ENCODE measurements at places on chromosomes 16 and 17.

DNA sequence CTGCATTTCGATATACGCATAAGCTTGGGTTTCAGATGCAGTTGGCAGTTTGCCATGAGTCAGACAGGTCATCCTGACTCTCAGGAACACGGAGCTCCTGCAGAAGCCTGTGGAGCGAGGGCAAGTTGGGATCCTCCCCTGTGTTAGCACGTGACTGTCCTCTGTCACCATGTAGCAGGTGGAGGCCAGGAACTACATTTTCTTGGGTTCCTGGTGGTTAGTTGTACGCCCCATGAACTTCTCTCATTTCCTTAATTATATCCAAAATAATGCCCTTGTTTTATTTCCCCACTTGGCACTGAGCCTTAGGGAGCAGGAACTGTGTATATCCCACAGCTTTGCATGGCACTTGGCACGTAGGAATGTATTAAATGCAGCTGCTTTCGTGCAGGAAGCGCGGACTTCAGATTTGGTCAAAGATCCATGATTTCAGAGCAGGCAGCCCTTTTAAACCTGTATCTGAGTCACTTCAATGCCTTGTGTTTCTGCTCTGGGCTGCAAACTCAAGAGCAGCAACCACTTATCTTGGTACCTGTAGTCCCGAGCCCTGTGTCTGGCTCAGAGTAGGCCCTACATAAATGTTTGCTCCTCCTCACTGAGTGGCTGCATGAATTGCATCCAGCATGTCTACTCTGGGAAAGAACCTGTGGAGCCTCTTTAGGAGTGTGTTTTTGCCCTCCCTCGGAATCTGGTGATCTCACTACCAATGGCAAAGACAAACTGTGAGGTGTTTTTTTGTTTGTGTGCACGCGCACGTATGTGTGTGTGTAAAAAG is 428.4 kb downstream of the MAF start:
- no peak for DNase-seq

DNA sequence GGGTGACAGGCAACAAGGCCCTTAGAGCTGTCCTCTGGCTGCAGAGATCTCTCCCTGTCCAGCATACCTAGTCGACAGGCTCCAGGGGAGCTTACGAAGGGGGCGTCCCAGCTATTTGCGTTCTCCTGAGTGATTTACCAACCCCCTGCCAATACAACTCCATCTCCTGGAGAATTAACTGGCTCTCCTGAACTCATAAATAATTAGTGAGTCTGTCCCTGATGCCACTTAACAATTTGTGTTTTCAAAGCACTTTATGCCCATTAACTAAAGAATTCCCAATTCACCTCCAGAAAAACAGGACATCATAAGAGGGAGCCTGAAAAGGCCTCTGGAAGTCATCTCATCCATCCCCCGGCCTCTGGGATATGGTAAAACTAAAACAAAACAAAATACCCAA is 26.7 kb downstream of the SDK2 start:
- DNase-seq = no peak

- no peak for DNase-seq
These were observed 596.0 kb upstream of the CDH11 start for GRCh38 chr16:65717846-65718245.

DNA sequence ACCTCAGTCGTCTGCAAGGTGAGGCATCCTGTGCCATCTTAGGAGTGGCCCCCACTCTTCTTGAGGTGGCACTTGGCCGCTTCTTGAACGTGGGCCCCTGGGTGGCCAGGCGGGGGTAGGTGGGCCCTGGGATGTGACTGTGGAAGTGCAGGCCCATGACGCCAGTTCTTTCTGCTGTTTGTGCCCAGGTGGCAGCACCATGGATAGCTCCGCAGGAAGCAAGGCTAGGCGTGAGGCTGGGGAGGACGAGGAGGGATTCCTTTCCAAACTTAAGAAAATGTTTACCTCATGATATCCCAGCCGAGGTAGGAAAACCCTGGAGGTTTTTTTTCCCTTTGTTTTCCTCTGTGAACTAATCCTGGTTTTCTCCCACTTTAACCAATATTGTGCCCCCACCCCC is 19.8 kb downstream of the NMRAL1 start:
- no peak for DNase-seq

DNA sequence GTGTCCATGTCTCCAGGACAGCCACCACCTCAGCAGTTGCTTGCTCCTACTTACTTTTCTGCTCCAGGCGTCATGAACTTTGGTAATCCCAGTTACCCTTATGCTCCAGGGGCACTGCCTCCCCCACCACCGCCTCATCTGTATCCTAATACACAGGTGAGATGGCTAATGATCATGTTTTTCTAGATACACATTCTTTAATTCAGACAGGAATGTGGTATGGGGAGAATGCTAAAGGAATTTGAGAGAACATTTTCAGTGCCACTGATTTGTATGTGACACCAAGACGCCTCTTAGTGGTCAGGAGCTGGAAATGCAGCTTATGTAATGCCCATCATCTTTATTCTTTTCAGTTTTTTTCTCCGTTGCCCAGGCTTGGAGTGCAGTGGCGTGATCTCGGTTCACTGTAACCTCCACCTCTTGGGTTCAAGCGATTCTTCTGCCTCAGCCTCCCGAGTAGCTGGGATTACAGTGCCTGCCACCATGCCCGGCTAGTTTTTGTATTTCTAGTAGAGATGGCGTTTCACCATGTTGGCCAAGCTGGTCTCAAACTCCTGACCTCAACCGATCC is 8.9 kb upstream of the RAPGEFL1 start:
- DNase-seq = peak; percentile 64

- DNase-seq = no peak
These were observed 8.6 kb upstream of the CBX4 start for GRCh38 chr17:79847698-79848369.

DNA sequence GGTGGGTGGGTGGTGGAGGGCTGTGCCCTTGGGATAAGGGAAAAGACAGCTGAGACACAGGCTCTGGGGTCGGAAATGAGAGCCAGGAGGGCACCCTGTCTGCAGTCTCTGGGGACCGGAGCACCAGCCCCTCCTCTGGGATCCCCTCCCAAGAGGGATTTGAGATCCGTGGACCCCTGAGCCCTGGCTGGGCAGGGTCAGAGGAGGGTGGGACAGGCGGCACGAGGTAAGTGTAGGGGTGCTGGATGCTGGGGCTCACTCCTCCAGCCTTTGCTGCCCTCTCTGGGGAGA is 425 bp downstream of the SGSH start:
- DNase-seq = no peak

DNA sequence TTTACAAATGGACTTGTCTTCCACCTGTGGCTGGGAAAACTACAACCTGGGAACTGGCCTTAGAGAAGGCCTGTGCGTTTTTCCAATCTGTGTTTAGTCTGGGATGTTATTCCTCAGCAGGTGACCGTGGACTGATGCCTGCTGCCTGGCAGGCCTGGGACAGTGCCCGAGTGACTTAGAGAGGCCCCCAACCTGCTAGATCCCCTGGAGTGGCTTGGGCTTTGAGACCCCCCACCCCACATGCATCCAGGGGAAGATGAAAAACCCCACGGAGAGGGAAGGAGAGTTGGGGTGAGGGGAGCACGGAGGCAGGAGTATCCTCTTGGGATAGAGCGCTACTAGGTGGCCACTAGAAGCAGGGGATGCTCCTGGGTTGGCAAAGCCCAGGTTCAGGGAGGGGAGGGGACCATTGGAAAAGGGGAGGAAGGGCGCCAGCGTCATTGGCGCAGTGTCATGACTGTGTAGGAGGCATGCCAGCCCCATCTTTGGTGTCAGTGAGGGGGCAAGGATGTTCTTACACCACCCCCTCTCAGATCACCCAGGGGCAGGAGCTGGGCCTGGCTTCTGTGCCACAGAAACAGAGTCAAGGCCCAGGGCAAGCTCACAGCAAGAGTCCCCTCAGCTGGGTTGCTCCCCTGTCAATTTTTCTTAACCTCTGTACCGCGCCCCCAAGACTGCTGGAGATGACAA is 54.1 kb downstream of the MEAK7 start:
- DNase-seq = no peak

- peak; percentile 94 for DNase-seq
These were observed 21.7 kb downstream of the ACSF3 start for GRCh38 chr16:89115216-89115861.

DNA sequence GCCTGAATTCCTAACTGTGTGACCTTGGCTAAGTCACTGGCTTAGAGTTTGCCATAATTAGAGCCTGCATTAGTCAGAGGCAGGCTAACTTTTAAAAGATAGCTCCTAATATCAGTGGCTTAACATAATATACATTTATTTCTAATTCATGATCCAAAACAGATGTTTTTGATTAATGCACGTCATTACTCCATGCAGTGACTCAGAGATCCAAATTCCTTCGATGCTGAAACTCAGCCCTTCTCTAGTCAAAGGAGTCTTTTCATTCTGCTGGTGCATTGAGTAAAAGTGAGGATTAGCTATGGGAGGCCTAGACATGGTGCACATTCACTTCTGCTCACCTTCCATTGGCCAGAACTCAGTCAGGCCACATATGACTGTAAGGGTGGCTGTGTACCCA is 49.8 kb downstream of the IRX3 start:
- DNase-seq = no peak

GRCh38 chr16:5870886-5871691 is 773.5 kb upstream of the EEF2KMT start:
- DNase-seq = no peak

GRCh38 chr16:2278272-2278608 is 10.3 kb upstream of the RNPS1 start:
- DNase-seq = no peak

DNA sequence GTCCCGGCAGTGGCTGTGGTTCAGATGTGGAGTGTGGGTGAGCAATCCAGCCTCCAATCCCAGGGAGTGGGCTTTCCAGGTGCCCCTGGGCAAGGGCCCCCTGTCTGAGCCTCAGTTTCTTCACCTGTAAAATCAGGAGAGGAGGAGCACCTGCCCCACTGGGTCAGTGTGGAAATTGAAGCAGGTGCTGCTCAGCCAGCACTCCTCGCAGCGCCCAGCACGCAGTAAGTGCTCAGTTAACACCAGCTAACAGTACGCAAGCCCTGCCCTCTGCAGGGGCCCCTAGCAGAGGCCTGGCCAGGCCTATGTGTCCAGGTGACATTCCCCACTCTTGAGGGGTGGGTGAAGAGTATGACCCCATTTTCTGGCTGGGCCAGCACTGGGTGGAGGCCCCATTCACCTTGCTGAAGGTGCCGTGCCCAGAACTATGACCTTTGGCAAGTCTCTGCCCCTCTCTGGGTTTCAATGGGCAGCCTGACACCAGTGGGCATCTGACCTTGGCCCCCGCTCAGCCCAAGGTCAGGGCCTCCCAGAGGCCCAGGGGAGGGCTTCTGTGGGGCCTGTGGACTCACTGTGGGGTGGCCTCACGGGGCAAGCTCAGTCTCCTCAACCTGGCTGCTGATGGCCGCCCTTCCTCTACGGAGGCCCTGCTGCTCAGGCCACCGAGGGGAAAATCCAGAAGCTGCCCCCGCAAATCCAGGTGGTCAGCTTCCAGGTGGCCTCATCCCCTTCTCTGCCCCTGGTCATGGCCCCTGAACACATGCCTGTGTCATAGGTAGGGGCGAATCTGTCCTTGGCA is 2.5 kb downstream of the MTSS2 start:
- no peak for DNase-seq

DNA sequence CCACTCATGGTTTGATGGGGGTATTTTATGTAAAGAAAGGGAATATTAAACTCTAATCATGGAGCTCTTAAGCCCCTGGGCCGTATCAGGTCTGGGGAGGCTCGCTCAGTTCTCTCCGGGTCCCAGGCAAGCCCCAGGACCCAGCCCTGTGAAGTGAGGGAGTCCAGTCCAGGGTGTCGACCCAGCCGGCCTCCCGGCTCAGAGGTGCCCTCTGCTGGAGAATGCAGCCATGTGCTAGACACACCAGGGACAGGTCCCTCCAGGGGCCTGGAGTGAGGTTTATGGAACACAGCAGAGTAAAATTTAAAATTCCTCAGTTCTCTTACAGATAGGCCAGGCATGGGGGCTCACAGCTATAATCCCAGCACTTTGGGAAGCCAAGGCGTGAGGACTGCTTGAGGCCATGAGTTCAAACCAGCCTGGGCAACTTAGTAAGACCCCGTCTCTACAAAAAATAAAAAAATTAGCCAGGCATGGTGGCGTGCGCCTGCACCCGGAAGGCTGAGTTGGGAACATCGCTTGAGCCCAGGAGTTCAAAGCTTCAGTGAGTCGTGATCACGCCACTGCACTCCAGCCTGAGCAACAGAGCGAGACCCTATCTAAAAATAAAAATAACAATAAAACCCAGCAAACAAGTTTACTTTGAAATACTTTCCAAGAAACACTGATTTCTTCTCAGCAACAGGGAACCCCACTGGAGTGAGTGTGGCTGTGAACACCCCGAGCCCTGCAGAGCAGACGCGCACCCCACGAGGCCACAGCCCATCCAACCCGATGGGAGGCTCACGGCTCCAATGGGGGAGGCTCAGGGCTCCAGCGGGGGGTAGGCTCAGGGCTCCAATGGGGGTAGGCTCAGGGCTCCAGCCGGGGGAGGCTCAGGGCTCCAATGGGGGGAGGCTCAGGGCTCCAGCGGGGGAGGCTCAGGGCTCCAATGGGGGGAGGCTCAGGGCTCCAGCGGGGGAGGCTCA is 72.2 kb downstream of the ZNF778 start:
- DNase-seq = peak; percentile 54

DNA sequence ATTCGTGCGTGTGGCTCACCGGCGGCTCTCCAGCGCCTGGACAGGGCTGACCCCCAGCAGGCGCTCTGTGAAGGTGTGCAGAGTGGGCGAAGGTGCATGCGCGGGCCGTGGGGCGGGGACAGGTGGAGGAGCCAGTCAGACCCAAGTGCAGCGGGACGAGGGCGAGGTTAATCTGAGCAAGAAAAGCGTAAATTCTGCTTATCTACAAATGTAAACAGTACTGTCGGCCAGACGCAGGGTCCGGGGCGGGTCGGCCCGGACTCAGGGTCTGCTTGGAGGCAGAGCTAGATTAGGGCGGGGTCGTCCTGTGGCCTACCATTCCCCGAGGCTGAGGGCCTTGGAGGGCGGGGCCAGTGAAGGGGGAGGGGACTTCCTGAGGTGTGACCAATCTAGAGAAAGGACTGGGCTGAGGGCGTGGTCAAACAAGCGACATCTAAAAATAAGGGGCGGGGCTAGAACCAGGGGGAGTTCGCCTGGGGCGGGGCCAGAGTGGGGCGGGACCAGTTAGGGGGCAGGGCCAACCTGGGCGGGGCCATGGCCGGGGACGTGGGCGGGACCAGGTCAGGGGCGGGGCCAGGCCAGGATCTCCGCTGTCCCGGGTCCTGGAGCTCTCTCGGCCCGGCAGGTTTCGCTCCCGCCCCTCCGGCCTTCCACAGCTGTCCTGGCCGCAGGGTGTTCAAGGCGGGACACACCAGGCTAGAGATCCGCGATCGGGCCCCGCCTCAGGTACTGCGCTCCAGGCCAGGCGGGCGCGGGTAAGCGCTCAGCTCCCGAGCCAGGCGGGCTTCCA is at the start of gene SEC14L5:
Gene SEC14L5 (plus strand): TSS at position 611 of the 790 bp plus-strand sequence. CDS start 994 bp downstream, outside the sequence.
- peak; percentile 86 for DNase-seq

All from CD4-positive, alpha-beta memory T cell (primary cell).